ENCODE measurements at places on chromosomes 3 and 15.

GRCh38 chr15:74807282-74807681, 5.4 kb upstream of the LMAN1L start:
- no peak for DNase-seq

DNA sequence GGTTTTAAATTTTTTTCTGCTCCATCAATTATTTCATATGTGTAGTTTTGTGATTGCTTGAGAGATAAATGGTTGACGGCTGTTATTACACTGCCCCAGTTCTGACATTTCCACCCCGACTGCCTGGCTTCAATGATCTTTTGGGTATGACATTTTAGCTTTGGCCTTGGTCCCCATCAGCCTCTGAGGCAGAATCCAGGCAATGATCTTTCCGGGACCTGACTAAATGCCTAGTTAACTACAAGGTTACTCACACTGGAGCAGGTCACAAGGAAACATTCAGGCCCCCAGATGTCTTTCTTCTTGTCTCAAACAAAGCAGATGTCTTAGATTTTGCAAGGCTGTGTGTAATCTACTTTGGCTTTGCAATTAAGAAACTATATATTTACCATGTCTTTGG, 61.1 kb upstream of the TMCO5A start:
- no peak for DNase-seq

GRCh38 chr3:149615731-149616221, 42.0 kb downstream of the WWTR1 start:
- DNase-seq, result no peak

GRCh38 chr3:160953686-160954085, 151.5 kb downstream of the B3GALNT1 start:
- DNase-seq, result no peak

DNA sequence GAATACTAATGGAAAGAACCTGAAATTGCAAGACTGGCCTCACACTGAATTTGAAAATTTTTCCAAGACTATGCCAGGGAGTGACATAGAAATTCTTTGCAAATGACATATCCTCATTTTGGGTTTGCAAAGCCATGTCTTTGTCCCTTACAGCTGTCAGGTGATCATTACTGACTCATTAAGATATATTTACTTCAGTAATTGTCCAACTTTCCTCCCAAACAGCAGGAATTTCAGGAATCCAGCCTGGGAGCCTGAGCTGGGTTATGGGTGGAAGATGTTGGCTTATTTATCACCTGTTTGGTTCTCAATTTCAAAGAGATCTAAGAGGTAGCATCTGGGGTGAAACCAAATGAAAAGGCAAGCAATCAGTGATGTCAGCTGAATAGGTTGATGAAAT, 111.6 kb upstream of the ACP3 start:
- no peak for DNase-seq

Data from effector CD8-positive, alpha-beta T cell (primary cell).